ENCODE measurements at places on chromosomes 7 and 10. TPM values are rescaled to one million over a fixed set of nuclear protein-coding genes. Genes with fewer than 3 reads are reported as not detected.

MCM10 gene
- total RNA-seq: 20.2 TPM

TPK1 gene
- 2.5 TPM for total RNA-seq

ABCA13 gene
- 0.07 TPM for total RNA-seq

GPNMB gene
- 0.98 TPM for total RNA-seq

FKBP6 gene
- not detected for total RNA-seq

MYO3A gene
- total RNA-seq: 18.0 TPM

GBX1 gene
- 2.1 TPM for total RNA-seq

MEOX2 gene
- 0.20 TPM for total RNA-seq

RBP3 gene
- not detected for total RNA-seq

LRRTM3 gene
- not detected for total RNA-seq

GIMAP6 gene
- not detected for total RNA-seq

FAM241B gene
- 42.4 TPM for total RNA-seq

CTAGE4 gene
- 6.9 TPM for total RNA-seq

SAP25 gene
- total RNA-seq: 8.1 TPM

CYP2C9 gene
- 0.34 TPM for total RNA-seq

LRRC17 gene
- total RNA-seq: 2.3 TPM

ASB10 gene
- not detected for total RNA-seq

SEC61A2 gene
- 24.9 TPM for total RNA-seq

JAZF1 gene
- total RNA-seq: 9.1 TPM
